WERI-Rb-1 (cell line): ENCODE measurements at places on chromosomes 6 and 20.

DNA sequence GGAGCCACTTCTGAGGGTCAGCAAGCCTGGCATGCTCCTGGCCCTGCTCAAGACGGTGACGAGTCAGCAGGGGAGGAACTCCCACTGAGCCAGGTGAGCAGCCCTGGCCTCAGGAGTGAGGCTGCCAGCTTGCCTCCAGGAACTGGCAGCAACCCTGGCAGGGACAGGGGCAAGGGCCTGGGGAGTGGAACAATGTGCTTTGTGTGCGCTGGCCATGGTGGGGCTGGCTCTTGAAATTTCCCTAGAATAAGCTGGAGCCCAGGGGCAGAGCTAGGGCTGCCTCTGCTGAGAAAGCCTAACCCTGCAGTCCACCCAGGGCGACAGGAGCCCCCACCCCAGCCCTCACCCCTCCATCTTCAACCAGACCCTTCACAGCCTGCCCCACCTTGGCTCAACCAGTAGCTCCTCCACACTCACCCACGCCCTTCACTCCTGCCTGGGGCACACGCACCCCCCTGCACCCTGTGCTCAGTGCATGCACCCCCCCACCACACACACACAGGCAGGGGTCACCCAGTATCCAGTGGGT lies 88.0 kb downstream of the MRPL14 start:
- no peak for DNase-seq

DNA sequence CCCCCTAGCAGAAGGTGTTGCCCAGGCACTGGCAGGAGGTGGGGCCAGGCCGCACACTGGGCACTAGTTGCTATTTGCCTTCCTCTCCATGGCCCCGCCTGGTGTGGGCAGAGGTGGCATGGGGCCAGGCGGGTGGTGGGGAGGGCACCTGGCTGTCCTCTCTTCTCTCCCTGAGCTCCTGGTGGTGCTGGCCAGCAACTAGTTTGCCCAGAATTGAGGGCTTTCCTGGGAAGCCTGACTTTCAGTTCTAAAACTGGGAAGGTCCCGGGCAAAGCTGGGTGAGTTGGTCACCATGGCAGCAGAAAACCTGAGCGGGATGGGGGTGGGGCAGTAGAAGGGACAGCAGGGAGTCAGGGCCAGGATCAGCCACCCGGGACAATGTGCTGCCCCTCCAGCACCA lies 48.2 kb downstream of the RBM38 start:
- DNase-seq = no peak

- DNase-seq = no peak
These were observed 46.4 kb downstream of the SASH1 start for GRCh38 chr6:148389086-148389485.

DNA sequence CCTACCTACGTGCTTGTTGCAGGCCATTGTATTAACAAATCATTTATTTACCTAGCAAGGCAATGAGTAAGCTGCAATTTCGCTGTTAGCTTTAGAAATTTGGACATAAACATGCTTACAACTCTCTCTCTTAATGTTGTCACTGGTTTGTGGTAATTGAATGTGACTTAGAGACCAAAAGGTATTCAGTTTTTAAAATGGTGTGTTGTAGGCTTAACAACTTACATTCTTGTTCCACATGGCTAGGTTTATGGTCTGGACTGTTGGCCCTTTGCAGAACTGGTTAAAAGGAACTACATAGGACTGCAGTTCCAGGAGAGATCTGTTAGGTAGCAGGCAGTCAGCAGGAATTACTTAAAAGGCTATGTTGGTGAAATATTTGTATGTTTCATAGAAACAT lies 10.3 kb upstream of the CTAGE9 start:
- no peak for DNase-seq

- no peak for DNase-seq
These were observed 191.4 kb upstream of the FAM83B start for GRCh38 chr6:54655162-54655561.

GRCh38 chr6:148313488-148313887 lies 29.1 kb upstream of the SASH1 start:
- peak; percentile 75 for DNase-seq

GRCh38 chr6:169445227-169445626 lies 191.6 kb upstream of the THBS2 start:
- DNase-seq = no peak

GRCh38 chr6:90272895-90273294 lies 23.7 kb downstream of the BACH2 start:
- DNase-seq = no peak

DNA sequence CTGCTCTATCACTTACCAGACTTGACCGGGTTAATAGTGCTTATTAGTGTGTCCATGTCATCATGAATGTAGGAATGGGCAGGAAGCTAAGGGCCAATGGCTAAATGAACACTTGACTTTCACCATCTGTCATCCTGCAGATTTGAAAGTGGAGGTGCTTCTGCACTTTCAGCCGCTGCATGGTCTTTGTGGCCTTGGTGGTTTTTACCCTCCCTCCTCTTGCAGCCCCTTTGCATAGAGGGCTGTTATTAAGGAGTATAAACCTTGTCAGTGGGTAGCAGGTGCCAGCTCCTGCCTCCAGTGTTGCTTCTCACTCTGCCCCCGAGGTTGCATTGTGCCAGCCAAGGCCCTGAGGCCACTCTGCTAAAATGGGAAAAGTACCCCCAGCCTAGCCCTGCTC lies 122.2 kb upstream of the TNFAIP3 start:
- DNase-seq = no peak

- no peak for DNase-seq
These were observed 281.7 kb upstream of the TAB2 start for GRCh38 chr6:149035766-149036165.

DNA sequence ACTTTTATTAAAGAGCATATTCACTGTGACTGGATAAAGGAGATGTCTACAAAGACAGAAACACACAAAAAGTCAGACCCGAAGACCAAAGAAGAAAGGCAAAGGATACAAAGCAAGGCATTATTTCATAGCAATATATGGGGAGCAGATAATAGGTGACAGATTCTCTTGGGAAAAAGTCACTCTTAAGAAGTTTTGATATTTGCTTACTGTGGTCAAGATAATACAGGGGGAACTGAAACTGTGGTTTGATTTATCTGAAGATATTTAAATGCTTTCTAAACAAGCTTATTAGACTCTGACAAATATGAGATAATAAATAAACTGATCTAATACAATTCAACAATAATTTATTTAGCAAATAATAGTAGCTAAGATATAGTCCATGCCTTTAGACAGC lies 14.7 kb downstream of the CYP39A1 start:
- DNase-seq = no peak

- no peak for DNase-seq
These were observed 60.0 kb downstream of the CPNE5 start for GRCh38 chr6:36779227-36779626.

GRCh38 chr6:148105695-148106094 lies 236.9 kb upstream of the SASH1 start:
- no peak for DNase-seq

- DNase-seq = peak; percentile 87
These were observed 90.7 kb upstream of the POPDC3 start for GRCh38 chr6:105270511-105270910.

- DNase-seq = no peak
These were observed 33.0 kb upstream of the NR2E1 start for GRCh38 chr6:108132863-108133262.

DNA sequence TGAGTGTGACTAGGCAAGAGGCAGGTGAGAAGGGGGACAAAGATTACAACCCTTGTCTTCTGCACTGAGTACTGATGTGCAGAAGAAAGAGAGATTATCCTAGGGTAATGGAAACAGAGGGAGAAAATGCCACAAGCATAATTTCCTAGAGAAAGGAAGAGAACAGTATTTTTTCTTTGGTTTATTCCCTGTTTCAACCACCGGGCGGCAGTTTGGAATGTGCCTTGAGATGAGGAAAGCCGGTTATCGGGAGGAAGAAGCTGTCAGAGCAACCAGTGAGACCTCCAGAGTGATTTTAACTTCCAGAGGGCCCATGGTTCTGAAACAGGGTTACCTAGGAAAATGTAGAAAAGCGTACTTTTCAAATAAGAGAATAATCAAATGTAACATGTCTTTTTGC lies 121.4 kb downstream of the REV3L start:
- DNase-seq = peak; percentile 46

DNA sequence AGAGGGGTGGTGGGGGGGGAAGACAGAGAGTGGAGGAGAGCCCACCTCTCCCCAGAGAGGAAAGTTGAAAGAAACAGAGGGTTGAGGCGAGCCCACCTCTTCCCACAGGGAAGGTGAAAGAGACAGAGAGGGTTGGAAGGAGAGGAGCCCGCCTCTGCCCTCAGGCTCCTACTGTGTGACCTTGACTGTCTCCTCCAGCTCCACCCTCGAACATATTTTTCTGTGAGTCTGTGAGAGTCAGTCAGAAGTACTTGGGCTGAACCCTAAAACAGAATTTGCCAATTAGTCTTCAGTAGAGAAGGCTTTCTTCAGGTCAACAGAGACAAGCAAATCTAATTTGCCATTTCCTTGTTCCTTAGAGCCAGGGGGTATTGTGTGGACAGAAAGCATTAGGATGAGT lies 153.7 kb upstream of the SNX9 start:
- no peak for DNase-seq

GRCh38 chr6:50147371-50147770 lies 97.6 kb upstream of the DEFB112 start:
- no peak for DNase-seq

DNA sequence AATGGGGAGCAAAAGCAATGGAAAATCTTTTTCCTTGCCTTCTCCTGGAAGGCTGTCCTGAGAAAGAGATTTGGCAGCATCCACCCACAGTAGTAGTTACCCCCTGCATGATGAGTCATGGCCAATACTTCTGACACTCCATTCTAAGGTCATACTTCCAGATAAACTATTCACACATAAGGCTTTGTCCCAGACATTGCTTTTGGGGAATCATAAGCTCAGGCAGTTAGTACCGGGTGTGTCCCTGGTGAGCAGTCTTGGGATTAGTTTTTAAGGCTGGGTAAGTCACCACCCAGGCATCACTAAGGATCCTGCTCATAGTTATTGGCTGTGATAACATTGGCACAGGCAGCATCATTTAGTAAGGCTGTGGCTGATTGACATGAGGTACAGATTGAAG lies 160.6 kb upstream of the GGTLC1 start:
- no peak for DNase-seq

GRCh38 chr6:89398762-89399525 lies 13.1 kb downstream of the RRAGD start:
- no peak for DNase-seq

DNA sequence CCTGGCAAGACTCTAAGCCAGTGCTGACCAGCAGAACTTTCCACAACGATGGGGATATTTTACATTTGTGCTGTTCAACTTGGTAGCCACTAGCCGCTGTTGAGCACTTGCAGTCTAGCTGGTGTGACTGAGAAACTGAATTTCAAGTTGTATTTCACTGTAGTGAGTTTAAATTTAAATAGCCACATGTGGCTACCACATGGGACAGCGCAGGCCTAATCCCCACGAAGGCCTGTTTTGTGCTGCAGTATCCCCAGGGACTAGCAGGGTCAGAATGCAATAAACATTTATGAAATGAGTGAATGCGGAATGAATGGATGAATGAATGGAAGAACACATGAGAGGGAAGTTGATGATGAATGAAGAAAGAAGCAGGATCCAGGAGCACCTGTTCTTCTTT lies 115.8 kb downstream of the TRERF1 start:
- no peak for DNase-seq

- DNase-seq = peak; percentile 11
These were observed 174.2 kb downstream of the MCHR2 start for GRCh38 chr6:99819853-99820252.

- DNase-seq = no peak
These were observed 300.4 kb upstream of the MARCKS start for GRCh38 chr6:113556775-113557174.

DNA sequence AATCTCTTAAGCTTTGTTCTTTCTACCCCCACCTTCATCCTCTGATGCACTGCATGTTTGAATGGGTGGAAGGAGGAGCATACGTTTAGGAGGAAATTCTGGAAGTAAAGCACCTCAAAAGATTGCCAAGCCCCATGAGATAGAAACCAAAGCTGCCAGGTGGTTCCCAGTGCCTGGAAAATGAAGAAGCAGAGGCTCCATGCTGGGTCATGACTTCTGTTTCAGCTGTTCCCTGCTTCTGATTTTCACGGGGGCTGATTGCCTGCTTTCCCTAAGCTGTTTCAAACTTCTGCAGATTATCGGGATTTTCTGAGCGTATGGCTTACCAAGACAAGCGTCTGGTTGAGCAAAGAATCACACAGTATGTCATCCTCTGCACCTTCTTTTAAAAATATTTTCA lies 87.5 kb upstream of the SYNDIG1 start:
- DNase-seq = peak; percentile 69

- peak; percentile 92 for DNase-seq
These were observed 677 bp downstream of the NEURL2 start for GRCh38 chr20:45890077-45890984.

- DNase-seq = no peak
These were observed 50.7 kb downstream of the RNASET2 start for GRCh38 chr6:166905505-166906134.
